ENCODE measurements at places on chromosomes 1 and 21.

GRCh38 chr1:116738673-116739370 lies 15.4 kb upstream of the CD2 start:
- DNase-seq = no peak

DNA sequence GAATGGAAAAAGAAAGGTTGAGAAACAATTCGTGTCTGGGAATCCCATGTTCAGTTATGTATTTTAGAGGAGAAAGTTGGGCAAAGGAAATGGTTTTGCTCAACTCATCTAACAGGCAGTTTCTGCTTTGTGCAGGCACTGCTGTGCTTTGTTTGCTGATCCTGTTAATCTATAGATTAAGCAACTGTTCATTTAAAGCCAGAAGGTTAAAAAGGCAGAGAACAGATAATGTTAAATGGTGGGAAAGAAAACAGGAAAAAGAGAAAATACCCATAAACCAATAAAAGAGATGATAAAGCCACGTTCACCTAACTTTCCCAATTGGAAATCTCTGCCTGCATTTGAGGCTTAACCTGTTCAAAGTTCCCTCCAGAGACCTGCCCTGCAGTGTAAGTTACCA lies 70.0 kb downstream of the APP start:
- no peak for DNase-seq

DNA sequence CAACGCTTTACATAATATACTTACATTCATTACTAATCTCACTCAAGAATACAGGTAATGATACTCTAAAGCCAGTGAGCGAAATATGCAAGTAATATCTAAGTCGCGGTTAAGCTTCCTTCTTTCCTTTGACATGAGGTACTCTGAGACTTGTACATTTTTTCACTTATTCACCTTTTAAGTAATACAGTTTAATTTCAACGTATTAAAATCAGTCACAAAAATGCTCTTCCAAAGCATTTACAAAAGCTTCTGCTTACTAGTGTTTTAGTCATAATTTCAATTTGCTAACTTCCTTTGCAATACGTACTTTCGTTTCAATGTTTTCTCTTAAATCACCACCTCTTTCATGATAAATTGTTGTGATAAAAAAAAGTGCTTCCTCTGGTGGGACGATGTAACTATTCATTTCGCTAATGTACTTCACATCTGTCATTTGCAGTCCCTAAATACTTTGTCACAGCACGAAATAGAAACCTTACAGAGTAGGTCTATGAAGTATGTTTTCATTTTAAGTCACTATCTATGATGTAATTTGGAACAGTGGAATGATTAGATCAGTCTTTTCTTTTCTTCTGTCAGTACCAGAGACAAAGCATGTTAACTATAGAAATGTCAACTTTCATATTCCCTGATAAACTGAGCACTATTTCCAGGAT lies 34.0 kb upstream of the ADGRL4 start:
- peak; percentile 14 for DNase-seq

DNA sequence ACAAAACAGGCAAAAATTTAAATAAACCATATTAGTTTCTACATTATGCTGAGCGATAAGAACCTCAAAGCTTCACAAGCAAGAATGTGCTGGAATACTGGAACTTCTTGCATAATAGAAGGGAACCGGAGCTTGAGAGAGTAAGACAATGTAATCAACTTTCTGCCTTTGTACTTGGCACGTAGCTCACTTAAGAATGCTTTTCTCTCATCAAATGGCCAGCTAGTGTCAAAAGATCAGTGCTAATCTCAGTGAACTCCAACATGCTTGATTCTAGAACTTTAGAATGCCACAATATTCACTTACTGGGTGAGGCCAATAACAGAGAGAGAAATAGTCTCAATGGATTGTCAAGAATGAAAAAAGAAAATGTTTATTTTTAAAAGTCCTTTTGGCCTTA lies 486.1 kb upstream of the LRRC7 start:
- DNase-seq = peak; percentile 46

GRCh38 chr1:91201176-91201575 lies 179.3 kb upstream of the ZNF644 start:
- DNase-seq = no peak

DNA sequence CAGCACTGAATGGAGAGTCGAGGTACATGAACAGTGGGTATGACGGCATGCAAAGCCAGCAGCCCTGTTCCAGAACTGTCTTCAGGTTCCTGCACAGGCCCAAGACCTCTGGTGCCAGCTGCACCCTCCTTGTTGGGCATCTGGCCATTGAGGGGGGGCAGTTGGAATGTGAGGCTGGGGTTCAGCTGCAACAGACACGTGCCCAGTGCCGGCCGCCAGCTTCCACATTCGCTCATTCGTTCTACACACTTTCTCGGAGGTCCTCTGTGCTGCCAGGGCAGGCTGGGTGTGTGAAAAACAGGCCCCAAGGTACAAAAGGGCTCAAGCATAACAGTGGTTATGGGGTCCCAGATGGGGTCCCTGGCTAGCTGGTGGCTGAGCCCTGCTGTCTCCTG lies 37.9 kb upstream of the SLC19A1 start:
- no peak for DNase-seq

- DNase-seq = peak; percentile 80
Observed at GRCh38 chr1:228163007-228163753, 2.4 kb upstream of the IBA57 start.

GRCh38 chr1:233671286-233671685 lies 57.4 kb downstream of the KCNK1 start:
- no peak for DNase-seq

Data from cardiac fibroblast (primary cell).